IPS DF 6.9 (cell line): ENCODE measurements at places on chromosomes 7 and 10.

GRCh38 chr7:150365673-150366398 is 2.8 kb upstream of the REPIN1 start:
- DNase-seq: no peak

GRCh38 chr7:114825423-114825951 is 96.4 kb upstream of the MDFIC start:
- DNase-seq: no peak

- DNase-seq: no peak
Observed at GRCh38 chr7:129512192-129512591, 9.9 kb downstream of the SMKR1 start.

DNA sequence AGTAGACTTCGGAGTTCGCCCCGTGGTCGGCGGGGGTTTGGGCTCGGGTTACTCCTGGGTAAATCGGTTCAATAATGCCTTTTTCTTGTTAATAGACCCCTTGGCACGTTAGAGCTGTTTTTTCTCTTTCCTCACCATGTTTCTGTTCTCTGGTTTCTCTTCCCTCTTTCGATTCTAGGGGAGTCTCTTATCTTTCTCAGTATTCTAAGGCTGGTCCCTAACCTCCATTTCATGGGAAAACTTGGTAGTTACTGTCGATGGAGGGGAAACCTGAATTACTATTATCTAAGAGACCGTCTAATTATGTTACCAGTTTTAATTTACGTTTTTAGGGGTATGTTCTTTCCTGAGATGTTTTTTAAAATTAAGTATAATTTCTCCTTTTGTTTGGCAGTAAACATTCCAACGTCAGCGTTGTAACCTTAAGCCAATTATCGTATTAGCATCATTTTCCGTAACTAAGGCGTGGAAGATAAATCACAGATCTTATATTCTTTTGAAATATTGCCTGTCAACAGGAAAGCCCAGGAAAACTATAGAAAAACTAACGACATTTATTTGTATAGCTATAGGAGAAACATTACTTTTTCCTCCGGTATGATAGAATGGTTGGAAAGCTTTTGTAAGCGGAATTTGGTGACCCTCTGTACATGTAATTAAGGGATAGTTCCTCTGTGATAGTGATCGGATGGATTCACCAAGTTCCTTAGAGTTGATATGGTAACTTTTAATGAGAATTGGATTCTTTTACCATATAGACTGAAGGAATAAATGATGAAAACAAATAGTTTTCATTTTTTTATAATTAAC is 847 bp downstream of the BTAF1 start:
- DNase-seq: no peak

- no peak for DNase-seq
Observed at GRCh38 chr10:61953183-61953582, 51.7 kb downstream of the ARID5B start.

GRCh38 chr7:359766-360361 is 69.9 kb downstream of the FOXL3 start:
- DNase-seq: no peak

DNA sequence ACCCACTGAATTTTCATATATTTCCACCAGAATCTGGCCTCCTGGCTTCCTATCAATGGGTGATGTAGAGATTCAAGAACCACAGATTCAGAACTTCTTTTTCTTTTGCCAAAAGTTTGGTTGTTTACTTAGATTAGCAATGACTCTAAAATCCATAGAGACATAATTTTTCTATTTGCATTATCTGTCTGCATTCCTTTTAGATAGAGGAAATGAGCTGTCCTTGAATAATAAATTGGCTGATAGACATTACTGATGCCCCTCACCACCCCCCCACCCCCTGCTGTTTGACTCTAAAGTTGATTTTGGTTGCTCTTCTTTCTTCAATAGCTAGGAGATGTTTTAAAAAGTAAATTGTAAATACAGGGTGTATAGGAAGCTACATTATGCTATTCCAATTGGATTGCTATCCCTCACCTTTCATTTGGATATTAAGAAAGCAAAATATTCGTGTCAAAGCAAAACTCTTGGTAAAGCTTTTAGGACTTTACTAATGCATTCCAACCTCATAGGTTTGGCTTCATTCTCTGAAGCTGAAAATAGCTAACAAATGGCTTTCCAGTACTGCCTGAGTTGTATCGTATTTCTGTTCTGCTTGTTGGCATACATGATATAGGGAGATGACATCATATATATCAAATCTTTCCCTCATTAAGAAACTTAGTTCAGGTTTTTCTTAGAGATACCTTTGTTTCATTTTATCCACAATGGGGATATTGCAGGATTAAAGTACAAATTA is 606.0 kb downstream of the ARL4A start:
- DNase-seq: no peak

DNA sequence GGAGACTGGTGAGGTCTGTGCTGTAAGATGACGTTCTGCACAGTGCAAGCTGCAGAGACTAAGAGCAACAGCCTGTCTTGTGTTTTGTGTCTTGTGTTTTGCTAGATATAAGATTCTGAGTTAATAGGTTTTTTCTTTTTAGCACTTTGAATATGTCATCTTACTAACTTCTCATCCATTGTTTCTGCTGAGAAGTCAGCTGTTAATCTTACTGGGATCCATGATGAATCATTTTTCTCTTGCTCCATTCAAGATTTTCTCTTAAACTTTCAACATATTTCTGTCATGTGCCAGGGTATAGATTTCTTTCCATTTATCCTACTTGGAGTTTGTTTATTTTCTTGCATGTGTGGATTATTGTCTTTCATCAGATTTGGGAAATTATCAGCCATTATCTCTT is 290.3 kb downstream of the CELF2 start:
- DNase-seq: no peak

DNA sequence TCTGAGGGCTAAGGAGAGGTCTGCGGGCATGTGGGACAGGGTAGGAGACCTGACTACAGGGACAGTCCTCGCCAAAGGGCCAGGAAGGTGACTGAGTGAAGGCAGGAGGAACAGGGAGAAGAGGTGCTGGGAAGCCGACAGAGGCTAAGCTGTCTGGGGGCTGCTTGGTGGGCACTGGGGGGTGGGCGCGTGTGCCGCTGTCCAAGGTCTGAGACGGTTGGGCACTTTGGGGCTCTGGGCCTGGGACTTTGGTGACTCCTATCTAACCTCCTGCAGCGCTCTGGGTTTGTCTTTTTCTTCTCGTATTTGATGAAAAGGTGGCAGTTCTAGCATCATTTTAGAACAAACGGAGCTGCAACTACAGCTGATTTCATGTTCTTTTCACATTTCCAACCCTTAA is 141.5 kb downstream of the C10orf105 start:
- DNase-seq: no peak

GRCh38 chr10:88618496-88618895 is 31.9 kb downstream of the LIPJ start:
- DNase-seq: no peak
